Lung (tissue), 17 donors: ENCODE measurements at places on chromosomes 12 and 14. TPM values are rescaled to one million over a fixed set of nuclear protein-coding genes. Genes with fewer than 3 reads are reported as not detected.

Gene OVCH1
- 0.17 TPM for polyA plus RNA-seq

Gene SRSF5
- polyA plus RNA-seq: 239 TPM

Gene RCOR1
- 13.3 TPM for polyA plus RNA-seq

DNA sequence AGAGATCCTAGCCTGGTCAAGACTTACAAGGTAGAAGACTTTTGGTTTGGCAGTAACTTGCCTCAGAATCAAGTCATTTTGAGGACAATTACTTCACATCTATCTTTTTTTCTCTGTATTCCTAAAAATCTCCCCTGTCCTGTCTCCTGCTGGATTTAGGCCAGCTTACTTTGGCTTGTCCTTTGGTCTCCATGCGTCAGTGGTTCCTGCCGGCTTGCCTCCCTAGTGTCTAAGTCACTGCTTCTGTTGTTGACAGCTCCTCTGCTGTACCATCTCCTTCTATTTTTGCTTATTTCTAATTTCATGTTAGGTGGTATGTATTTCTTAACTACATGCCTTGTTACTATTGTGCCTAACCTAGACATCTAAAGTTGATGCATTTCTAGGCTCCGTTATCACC is 39.7 kb upstream of the FBLN5 start:
- DNase-seq: no peak

DNA sequence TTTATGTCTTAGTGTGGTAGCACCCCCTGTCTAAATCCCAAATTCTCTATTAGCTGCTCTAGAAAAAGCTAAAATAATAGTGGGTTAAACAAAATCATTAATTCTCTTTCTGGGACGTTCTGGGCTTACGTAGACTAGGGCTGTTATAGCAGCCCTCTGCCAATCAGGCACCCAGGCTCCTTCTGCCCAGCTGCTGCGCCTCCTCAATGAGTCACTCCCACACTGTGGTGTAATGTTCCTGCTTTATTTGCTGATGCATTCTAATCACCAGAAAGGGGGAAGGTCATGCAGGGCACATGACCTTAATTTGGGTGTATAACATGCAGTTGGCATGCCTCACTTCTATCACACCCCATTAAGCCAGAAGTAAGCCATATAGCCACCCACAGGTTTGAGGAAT is 294.5 kb downstream of the GALC start:
- DNase-seq: no peak

DNA sequence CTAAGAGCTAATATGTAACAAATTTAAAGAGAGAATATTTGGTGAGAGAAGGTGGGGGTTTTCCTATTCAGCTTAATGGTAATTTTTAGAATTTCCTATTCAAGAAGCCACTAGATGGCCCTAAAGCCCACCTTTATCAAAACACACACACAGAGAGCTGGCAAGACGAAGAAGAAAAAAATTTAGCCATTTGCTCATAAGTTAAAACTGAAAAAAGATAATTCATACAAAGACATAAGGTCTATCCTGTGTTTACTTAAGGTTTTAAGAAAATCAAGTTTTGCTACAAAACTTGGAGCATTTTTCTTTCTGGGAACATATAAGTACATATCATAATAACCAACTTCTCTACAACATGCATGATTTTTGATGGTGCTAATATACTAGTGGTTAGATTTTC is 46.8 kb upstream of the PCED1B start:
- peak; percentile 79 for DNase-seq

GRCh38 chr12:6088921-6089747 is 35.3 kb downstream of the VWF start:
- DNase-seq: no peak

DNA sequence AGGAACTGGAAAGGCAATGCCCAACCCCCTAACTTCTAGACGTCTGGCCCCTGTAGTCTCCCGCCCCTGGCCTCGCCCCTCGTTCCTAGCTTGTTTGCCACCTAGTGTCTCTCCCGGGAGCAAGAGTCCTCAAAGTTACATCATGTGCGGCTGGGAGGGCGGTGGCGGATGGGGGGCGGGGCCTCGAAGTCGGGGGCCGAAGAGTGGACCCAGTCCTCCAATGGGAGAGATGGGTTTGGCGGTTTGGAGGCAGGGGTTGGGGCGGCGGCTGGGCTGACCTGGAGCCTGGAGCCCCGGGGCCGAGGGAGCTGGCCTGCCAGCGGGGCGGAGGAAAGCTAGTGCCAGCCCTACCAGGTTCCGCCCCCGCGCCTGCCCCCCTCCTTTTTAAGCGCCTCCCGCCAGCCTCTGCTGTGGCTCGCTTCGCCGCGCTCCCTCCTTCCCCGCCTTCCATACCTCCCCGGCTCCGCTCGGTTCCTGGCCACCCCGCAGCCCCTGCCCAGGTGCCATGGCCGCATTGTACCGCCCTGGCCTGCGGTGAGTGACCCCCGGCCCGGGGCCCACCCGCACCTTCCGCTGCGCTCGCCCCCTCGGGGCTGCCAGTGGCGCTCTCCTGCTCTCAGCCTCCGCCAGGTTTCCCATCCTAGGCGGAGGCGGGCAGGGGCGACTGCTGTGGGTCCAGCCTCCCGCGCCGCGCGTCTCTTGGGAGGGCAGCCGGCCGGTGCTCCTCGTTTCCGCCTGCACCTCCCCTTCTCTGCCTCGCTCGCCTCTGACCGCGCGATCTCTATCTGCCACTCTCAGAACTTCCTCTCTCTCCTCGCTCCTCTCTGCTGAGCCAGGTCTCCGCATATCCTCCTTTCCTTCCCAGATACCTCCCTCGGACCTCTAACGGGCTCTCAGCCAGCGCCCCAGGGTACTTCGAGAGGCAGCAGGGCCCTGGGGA is at the start of gene PCK2:
Gene PCK2, plus strand, starts transcription at position 411 of the 940 bp plus-strand sequence. Its CDS starts 95 bp downstream, at position 506.
- DNase-seq: peak; percentile 94

DNA sequence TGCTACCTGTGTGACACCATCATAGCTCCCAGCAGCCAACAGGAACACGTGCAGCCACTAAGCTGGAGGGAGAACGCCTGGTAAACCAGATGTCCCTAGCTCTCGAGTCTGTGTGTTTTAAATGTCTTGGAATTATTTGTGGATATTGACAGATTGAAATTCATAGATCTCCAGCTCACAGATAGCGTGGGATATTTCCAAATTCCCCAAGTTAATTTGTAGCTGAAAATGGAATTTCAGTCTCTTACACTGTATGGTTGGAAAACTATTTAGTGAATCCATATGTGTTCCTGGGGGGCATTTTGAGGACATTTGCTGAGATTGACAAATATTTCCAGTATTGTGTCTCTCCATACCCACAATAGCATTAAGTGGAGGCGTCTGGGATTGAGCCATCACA is 618.6 kb upstream of the TMEM132C start:
- no peak for DNase-seq

DNA sequence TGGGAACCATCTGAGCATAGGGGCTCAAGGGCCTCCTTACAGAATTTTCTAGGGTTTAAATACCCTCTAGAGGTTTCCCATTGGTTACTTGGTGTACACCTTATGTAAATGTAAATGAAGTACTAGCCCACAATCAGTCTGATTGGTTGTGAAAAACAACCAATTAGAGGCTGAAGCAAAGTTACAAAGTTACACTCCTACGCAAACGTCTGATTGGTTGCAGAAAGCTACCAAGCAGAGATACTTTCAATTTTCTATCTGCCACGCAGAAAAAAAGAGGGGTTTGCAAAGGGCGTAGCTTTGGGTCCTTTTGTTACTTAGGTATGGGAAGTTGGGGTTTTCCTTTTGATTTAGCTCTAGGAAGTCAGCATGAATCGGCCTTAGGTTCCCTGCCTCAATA is 1.8 kb upstream of the TMEM19 start:
- no peak for DNase-seq

- DNase-seq: no peak
Measured at GRCh38 chr14:99772371-99773283, 20.6 kb upstream of the EML1 start.

- no peak for DNase-seq
Measured at GRCh38 chr14:89767131-89767530, 187.4 kb downstream of the EFCAB11 start.

DNA sequence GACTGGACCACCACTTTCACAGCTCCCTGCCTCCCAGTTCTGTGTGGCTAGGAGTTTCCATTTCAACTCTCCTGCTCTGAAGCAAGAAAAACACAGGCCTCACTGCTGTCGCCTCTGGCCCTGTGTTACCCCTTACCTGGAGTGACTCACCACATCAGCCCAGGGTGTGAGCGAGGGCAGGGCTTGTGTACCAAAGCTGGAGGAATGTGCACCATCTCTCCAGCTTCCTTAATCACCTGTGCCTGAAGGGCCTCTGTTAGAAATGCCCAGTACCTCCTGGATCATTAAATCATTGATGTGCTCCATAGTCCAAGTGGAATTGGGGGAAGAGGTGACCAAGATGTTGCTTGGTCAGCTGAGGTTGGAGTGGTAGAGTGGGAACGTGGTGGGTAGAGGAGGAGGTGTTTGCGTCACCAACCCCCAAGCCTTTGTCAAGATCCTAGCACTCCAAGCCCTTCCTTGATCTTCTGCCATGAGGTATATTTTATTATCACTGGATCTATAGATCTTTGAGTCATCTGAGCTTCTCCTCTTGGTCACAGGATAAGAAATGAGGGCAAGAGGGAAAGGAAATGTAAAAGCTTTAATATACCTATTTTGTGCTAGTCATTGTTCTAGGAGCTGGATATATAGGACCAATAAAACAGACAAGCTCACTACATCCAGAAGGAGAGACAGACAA is 51.3 kb downstream of the SSPN start:
- DNase-seq: no peak
